SW 1271 (cell line): ENCODE measurements at places on chromosomes 6 and 20.
A peak's percentile ranks its signal among the peaks of the same experiment; 100 is the strongest.

DNA sequence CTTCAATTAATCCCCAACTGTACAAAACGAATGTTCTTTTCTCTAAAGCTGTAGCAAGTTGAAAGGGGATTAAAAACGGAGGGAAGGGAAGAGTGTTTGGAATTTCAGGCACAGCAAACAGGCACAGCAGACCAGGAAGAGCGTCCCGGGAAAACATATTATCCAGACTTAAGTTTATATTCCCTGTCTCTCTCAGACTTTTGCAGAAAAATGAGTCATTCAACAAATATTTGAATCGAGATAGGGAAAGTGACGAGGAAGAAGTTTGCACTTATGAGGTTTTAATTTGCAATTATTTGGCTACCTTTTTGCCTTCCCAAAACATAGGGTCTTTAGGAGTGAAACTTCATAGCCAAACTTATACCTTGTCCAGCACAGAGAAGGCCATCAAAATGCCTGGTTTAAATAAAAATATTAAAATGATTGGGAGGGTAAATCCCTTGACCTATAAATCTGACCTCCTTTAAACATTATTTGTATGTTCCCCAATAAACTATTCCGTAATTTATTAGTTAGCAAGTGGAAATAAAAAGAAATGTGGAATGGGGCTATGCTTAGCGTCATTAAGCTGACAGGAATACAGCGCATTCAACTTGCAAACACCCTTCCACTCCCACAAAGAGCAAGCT is 16.0 kb downstream of the HFE start:
- peak; percentile 67 for DNase-seq

DNA sequence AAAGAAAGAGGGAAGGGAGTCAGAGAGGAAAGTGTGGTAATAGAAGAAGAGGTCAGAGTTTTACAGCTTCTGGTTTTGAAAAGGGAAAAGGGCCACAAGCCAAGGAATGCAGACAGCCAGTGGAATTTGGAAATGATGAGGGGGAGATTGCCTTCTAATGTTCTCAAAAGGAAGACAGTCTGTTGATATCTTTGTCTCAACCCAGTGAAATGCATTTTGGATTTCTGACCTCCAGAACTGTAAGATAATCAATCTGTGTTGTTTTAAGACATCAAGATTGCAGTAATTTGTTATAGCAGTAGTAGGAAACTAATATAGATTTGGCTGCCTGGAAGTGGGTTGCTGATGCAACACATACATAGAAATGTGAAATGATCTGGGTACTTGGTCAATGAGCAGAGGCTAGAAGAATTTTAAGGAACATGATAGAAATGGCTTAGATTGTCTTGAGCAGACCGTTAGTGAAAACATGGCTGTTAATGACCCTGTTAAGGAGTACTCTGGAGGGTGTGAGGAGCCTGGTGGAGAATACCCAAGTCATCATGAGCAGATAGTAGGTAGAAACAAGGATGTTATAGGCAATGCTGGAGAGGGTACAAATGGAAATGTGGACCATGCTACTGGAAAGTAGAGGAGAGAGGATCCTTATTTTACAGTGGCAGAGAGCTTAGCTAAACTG is 255.8 kb upstream of the RAB32 start:
- DNase-seq, result no peak

- no peak for DNase-seq
These were observed 14.9 kb downstream of the DYNLT1 start for GRCh38 chr6:158629367-158630221.

GRCh38 chr6:148898376-148899014 is 151.7 kb downstream of the UST start:
- no peak for DNase-seq

DNA sequence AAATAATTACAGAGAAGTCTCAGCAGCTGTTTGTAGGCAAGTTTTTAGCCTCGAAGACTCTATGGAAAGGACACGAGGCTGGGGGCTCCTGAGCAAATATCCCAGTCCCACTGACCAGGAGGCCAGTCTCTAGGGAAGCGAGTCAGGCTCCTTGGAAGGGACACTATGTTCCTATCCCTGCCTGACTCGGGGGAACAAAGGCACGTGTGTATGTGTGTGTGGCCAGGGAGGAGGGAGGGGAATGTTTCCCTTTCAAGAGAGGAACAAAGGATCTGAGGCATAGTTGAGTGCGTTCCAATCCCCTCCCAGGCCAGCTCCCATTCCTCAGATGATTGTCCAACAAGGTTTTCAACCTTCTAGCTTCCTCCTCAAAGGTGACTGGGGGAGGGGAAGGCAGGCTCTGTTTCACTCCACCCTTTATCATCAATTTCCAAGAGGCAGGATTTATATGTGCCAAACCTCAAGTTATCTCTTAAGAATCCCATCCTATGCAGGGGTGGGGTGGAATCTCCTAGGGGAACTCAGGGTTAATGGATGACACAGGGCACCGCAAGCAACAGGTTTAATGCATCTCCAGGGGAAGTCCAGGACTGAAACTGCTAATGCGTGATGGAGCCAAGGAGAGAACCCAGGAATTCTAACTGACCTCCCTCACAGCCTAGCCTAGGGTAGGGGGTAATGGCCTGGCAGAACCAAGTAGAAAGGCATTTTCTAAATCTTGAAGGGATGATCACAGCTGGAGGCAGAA is 9.9 kb downstream of the BCL2L1 start:
- DNase-seq, result no peak

- no peak for DNase-seq
These were observed 75.6 kb downstream of the CDC5L start for GRCh38 chr6:44462797-44463727.

DNA sequence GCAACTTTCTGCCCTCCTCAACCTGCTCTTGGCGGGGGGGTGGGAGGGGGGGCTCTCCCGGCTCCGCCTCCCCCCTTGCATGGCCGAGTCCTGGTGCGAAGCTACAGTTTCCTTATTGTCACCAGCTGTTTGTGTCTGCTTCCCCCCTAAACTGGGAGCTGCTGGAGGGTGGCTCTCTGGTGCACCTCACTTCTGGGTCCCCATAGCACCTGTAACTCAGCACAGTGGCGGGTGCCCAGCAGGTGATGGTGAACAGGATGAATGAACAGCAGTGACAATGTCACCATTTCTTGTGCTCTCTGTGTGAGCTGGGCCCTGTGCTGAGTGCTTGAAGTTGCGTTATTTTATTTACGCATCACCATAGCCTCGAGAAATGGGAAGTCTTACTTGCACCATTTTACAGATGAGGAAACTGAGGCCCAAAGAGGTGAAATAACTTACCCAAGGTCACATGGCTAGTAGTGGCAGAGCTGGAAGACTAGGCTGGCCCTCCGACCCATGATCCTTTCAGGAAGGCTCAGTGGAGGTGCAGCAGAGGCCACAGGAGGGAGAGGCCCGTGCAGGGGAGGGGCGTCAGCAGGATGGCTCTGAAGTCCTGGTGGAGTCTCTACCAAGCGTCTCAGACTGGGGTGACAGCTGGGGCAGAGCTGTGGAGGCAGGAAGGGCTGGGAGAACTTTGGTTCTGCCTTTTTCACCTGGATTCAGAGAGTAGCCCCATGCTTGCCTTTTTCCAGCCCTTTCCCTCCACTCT is 41.8 kb downstream of the SRC start:
- no peak for DNase-seq

GRCh38 chr6:137602313-137603197 is 108.4 kb upstream of the OLIG3 start:
- DNase-seq, result no peak
